HFFc6 (cell line): ENCODE measurements at places on chromosomes 2 and 18. TPM values are rescaled to one million over a fixed set of nuclear protein-coding genes. Genes with fewer than 3 reads are reported as not detected.

- DNase-seq = no peak
Measured at GRCh38 chr2:197077336-197077735, 150.8 kb upstream of the PGAP1 start.

- no peak for DNase-seq
Measured at GRCh38 chr2:2244508-2244907, 86.6 kb downstream of the MYT1L start.

DNA sequence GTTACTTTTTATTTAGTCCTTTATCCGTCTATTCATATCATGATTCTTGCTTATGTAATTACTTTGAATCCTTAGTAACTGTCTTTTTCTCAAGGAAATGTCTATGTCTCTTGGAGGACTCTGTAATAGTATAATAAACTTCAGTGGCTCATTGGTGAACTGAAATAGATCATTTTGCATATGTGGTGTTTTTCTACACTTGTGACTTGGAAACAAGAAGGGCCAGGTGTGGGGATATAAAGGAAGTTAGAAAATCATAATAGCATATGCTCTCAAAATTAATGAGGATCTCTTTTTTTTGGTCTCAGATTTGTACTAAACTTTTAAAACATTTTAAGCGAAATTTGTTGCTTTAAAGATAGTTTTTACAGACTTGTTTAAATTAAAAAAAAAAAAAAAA is 453.0 kb upstream of the CDH20 start:
- DNase-seq = no peak

GRCh38 chr2:98658816-98659490 is 50.6 kb downstream of the UNC50 start:
- no peak for DNase-seq

- DNase-seq = no peak
Measured at GRCh38 chr18:50298443-50299284, 11.2 kb upstream of the CXXC1 start.

DNA sequence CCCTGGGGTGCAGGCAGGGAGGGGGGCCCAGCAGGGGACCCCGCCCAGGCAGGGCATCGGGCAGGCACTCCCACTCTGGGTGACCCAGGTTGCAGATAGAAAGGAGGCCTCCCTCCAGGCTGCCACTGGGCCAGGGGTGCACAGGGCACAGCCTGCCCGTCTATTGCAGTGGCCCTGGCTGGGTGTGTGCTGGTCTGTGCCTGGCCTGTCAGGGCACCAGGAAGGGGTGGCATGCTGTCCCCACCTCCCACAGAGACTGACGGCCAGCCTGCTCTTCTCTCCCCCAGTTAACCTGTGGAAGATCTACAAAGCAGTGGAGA is 12.9 kb downstream of the ARID5A start:
- DNase-seq = no peak

- DNase-seq = peak; percentile 20
Measured at GRCh38 chr2:119827866-119828507, 68.3 kb downstream of the PTPN4 start.

GRCh38 chr2:53911434-53912189 is 51.8 kb upstream of the GPR75 start:
- no peak for DNase-seq

DNA sequence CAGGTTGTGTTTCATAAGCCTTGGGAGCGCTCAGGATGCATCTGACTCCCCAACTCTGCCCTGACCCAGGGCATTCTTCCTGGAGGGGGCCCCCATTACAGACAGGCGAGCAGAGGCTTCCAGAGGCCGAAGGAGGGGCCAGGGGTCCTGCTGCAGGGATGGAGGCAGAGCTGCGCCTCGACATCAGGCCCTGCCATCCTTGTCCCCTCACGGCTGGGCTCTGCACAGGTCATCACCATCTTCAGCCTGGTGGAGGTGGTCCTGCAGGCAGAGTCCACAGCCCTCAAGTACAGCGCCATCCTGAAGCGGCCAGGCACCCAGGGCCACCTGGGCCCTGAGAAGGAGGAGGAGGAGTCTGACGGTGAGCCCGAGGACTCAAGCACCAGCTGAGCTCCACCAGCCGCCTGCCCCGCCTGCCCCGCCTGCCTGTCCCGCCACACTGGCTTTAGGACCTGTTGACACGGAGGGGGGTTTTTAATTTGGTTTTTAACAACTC is 42.3 kb upstream of the ALPP start:
- no peak for DNase-seq

- DNase-seq = peak; percentile 16
Measured at GRCh38 chr2:102473020-102473419, at the start of gene SLC9A4. Gene SLC9A4 (plus strand): TSS chr2:102473226. CDS start chr2:102473760, 534 bp downstream.

- no peak for DNase-seq
Measured at GRCh38 chr2:180599804-180600203, 380.6 kb upstream of the UBE2E3 start.

- no peak for DNase-seq
Measured at GRCh38 chr2:230589497-230590015, 123.1 kb upstream of the CAB39 start.

DNA sequence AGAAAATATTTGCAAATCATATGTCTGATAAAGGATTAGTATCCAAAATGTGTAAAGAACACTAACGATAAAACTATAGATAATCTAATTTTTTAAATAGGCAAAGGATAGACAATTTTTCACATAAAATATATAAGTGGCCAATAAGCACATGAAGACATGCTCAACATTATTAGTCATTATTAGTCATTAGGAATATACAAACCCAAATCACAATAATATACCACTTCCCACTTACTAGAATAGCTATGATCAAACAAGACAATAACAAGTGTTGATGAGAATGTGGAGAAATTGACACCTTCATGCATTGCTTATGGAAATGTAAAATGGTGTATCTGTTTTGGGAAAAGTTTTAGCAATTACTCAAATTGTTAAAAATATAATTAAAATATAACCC is 12.6 kb upstream of the MAP2 start:
- DNase-seq = no peak

- DNase-seq = no peak
Measured at GRCh38 chr2:69817729-69818501, 11.5 kb upstream of the GMCL1 start.

- peak; percentile 66 for DNase-seq
Measured at GRCh38 chr2:36618381-36618780, 20.4 kb upstream of the FEZ2 start.

GRCh38 chr2:239020541-239021041 is 172.7 kb downstream of the TWIST2 start:
- no peak for DNase-seq

DNA sequence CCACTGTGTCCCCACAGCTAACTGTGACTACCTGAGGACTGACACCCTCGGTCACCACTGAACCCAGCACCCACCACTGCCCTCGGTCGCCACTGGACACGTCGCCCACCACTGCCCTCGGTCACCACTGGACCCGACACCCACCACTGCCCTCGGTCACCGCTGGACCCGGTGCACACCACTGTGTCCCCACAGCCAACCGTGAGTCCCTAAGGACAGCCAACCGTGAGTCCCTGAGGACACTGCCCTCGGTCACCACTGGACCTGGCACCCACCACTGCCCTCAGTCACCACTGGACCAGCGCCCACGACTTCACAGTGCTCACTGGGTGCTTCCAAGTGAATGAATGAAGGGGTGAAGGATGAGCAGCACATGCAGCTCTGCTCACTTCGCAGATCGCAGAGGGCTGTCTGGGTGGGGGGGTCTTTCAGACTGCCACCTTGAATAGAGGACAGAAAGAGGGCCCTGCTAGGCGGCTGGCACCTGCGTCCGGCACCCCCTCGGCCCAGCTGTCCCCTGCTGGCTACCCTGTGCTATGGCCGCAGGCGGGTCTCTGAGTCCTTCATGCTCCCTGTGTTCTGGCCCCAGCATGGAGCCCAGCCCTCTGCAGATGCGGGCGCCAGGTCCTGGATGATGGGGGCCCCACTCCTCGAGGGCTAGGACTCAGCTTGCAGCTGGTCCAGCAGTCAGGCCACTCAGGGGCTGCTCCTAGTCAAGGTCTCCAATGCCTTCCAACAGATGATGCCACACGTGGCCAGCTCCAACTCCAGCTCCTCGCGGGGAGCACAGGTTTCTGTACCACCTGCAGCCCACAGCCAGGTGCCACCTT is 51.4 kb upstream of the GPC1 start:
- DNase-seq = no peak

DNA sequence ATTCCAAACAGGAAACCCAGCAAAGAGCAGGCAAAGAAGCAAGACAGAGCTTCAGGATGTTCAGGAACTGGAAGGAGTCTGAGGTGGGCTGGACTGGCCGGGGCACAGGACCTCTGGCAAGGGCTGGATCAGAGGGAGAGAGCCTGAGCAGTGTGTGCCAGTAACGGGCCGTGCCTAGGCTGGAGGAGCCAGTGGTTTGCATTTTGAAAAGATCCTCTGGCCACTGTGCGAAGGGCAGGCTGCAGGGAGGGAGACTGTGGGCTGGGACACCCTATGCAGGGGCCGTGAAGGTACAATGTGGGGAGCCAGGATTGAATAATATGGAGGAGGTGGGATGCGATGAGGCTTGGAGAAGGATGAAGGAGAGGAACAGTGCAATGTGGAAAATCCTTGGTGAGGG is 6.2 kb upstream of the SDC1 start:
- DNase-seq = no peak

Gene SPHKAP
- total RNA-seq = 0.44 to 0.81 TPM (median 0.79 TPM) in 3 replicates

Gene CIDEA
- not detected in 3 replicates for total RNA-seq

Gene KLF7
- 26.7 to 35.8 TPM (median 34.0 TPM) in 3 replicates for total RNA-seq

Gene NT5DC4
- not detected in 3 replicates for total RNA-seq

Gene LYPD6B
- total RNA-seq = 22.8 to 97.1 TPM (median 71.1 TPM) in 3 replicates

Gene VRK2
- 15.6 to 22.7 TPM (median 22.1 TPM) in 3 replicates for total RNA-seq

Gene SGPP2
- total RNA-seq = not detected in 3 replicates

Gene SYT4
- not detected in 3 replicates for total RNA-seq

Gene CDH19
- not detected in 3 replicates for total RNA-seq

Gene SIX3
- total RNA-seq = not detected in 3 replicates

Gene RAB27B
- 0.75 to 2.3 TPM (median 1.7 TPM) in 3 replicates for total RNA-seq

Gene VWA3B
- total RNA-seq = not detected in 3 replicates

Gene MFF
- total RNA-seq = 63.7 to 75.0 TPM (median 63.8 TPM) in 3 replicates
